ENCODE measurements at places on chromosomes 3 and 15.

GRCh38 chr15:52505151-52505550, 23.5 kb downstream of the MYO5A start:
- DNase-seq = no peak

GRCh38 chr15:43493703-43494472, 932 bp upstream of the TP53BP1 start:
- no peak for DNase-seq

- DNase-seq = no peak
These were observed 81.5 kb upstream of the NTRK3 start for GRCh38 chr15:88337993-88338392.

- DNase-seq = no peak
These were observed 62.8 kb downstream of the POLR2M start for GRCh38 chr15:57769266-57769665.

GRCh38 chr15:82750831-82751180, 41.1 kb upstream of the AP3B2 start:
- DNase-seq = peak; percentile 4

DNA sequence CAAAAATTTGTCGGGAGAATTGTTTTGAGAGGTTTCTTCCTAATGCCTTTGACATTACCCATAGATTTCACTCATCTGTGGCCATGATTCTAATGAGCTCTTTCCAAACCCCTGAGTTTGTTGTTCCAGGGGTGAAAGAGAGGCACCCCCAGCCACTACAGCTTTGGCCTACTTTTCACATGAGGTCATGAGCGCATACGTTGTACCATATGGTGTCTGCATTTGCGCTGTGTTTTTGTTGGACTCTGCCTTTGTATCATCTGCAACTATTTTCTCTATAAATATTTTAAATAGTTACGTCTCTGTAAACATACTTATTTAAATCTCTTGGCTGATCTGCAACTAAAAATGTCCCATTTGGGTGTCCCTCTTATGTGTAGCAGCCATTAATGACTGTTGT, 107.9 kb downstream of the LRTM1 start:
- no peak for DNase-seq

- no peak for DNase-seq
These were observed 5.7 kb downstream of the SMAD3 start for GRCh38 chr15:67070892-67071664.

DNA sequence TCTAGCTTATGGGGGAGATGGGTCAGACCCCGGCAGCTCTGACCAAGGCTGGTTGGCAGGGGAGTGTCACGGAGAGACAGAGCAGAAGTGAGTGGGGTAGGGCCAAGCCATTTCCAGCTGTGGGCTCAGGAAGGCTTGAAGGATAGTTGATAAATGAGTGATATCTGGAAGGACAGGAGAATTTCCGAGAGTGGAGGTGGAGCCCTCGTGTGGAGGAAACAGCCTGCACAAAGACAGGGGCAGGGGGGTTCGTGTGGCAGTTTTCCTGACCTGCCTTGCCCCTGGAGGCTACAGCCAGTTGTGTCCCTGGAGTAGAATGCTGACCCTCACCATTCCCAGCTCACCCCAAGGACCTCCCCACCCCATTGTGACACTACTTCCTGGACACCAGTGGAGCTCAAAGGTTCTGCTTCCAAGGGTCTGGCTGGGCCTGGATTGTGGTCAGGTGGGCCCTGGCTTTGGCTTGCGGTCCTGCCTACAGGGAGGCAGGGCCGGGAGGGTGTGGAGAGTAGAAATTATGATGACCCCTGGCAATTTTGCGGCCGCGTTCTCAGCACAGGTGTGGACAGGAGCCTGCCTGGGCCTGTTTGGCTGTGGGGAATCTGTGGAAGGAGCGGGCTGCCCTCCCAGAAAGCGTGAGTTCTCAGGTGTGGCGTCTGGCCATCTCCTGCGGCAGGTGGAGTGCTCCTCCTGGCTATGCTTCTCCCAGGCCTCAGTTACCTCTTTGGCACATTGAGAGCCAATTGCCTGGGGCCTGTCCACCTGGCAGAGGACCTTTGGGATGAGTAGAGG, at the start of gene SLC22A14:
Gene SLC22A14, plus strand, starts transcription at position 400 of the 792 bp plus-strand sequence. CDS start 23,733 bp downstream, outside the sequence.
- DNase-seq = no peak

- DNase-seq = no peak
These were observed 450.4 kb downstream of the MFSD1 start for GRCh38 chr3:159252274-159252673.

DNA sequence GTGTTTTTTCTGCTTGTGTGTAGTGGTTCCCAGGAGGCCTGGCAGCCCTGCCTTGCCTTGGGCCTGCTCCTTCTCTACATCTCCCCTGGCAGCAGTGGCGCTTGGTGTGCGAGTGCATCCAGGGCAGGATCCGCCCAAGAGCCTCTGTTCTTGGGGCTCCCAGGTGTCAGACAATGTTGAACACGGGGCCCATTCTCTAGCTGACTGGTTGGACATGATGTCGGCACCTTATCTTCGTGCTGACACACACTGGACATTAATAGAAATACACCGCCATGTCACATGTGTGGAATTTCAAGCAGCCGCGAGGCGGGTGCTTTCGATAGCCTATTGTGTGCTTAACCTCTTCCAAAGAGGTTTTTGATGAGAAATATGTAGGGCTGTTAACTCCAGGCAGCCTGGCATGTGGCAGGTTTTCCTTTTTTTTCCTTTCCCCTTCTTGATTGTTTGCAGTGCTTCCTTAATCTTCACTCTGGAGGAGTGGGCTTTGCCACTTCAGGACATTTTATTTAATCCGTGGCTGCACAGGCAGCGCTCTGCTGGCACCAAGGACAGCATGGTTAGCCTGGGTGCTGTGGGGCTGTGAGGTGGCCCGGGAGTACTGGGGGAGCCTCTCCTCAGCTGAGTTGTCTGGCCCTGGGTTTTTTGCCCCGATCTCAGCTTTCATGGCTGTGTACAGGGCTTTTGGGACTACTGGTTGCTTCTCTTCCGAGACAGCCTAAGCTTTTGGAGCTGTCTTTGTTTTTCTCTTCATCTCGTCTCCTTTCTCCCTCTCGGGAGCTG, 42.5 kb downstream of the CHCHD6 start:
- peak; percentile 60 for DNase-seq

All from H4 (cell line).